Activated naive CD8-positive, alpha-beta T cell treated with anti-CD3 and anti-CD28 coated beads, Interleukin-2, amount 10 ng/mL, durations not matched to agents 7 days and 5 days (primary cell): ENCODE measurements at places on chromosomes 6 and 20. TPM values are rescaled to one million over a fixed set of nuclear protein-coding genes. Genes with fewer than 3 reads are reported as not detected.

BTN1A1 gene
- 0.11 TPM for total RNA-seq

DST gene
- 0.54 TPM for total RNA-seq

DNA sequence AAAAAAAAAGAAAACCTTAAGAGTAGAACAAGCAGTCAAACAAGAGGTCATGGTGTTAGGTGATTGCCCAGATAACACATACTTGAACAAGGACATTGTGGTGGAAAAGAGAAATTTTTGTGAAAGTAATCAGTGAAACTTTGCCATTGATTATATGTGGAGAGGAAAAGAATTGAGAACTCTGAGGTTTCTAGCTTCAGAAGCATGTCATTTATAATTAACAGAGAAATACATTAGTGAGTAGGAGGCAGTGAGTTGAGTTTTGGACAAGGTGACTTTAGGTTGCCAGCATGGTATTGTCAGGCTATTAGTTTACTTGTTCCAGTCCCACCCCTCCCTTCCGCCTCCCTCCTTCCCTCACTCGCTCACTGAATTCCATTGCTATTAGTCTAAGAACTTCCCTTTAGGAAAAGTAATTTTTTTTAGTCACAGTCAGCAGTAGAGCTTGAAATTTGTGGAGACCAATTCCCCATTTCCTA lies 17.2 kb downstream of the TAB2 start:
- DNase-seq = no peak

- no peak for DNase-seq
These were observed 1155.3 kb upstream of the GJE1 start for GRCh38 chr6:140977403-140977802.

- DNase-seq = no peak
These were observed 4.1 kb downstream of the HLA-C start for GRCh38 chr6:31267651-31268368.

- no peak for DNase-seq
These were observed 25.1 kb upstream of the UTRN start for GRCh38 chr6:144259986-144260385.

GRCh38 chr20:23232219-23232581 lies 118.4 kb upstream of the NXT1 start:
- DNase-seq = no peak
